ENCODE measurements at places on chromosomes 13 and 19.
A peak's percentile ranks its signal among the peaks of the same experiment; 100 is the strongest.

DNA sequence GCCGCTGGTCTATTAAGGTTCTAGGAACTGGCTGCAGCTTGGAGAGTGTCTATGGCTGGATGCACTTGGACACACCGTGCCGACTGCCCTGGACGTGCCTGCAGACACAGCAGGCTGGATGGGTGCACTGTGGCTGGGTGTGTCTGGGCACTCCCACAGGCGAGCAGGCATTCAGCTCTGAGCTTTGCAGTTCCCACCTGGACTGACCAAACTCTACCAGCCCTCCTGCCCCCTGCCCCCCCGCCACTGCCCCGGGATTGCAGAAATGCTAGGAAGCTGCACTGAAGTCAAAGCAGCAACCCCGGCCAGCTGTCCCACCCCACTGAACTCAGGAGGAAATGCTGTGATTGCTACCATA lies 7.0 kb upstream of the LRP3 start:
- no peak for DNase-seq

GRCh38 chr13:83730674-83731073 lies 151.6 kb downstream of the SLITRK1 start:
- no peak for DNase-seq

DNA sequence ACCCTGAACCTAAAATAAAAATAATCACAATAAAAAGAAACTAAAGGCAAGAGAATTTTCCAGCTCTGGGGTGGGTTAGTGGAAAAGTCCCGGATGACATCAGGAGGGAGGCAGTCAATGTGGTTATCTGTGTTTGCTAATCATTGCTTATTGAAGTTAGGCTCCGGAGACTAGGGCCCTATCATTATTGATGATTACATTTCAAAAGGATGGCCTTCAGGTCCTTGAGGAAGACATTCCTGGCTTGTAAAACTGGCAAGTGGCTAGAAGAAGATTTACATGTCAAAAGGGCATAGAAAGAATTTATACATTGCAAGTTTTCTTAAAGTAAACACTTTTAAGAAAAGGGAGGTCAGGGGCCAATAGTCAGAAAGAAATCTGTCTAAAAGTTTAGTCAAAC lies 123.4 kb downstream of the POSTN start:
- no peak for DNase-seq

DNA sequence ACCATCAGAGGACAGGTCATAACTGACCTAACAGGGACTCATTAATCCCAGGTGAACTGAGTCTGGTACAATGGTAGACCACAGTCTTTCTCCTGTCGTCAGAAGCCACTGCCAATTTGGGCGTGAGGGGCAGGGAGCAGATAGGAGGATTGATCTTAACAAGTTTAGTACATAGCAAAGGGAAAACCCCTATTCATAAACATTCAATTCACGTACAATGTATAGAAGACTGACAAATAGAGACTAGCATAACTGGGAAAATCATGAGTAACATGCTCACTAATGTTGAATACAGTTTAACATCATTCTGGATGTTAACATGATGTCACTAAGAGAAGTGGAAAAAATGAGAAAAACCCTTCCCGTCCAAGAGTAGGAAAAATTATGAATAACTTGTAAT lies 54.1 kb downstream of the SLC7A1 start:
- no peak for DNase-seq

GRCh38 chr13:99655351-99656091 lies 154.2 kb downstream of the TM9SF2 start:
- no peak for DNase-seq

GRCh38 chr19:58218899-58219298 lies 9.8 kb upstream of the ZNF544 start:
- DNase-seq: no peak

- DNase-seq: no peak
Measured at GRCh38 chr13:102657630-102658029, 37.2 kb downstream of the METTL21C start.

DNA sequence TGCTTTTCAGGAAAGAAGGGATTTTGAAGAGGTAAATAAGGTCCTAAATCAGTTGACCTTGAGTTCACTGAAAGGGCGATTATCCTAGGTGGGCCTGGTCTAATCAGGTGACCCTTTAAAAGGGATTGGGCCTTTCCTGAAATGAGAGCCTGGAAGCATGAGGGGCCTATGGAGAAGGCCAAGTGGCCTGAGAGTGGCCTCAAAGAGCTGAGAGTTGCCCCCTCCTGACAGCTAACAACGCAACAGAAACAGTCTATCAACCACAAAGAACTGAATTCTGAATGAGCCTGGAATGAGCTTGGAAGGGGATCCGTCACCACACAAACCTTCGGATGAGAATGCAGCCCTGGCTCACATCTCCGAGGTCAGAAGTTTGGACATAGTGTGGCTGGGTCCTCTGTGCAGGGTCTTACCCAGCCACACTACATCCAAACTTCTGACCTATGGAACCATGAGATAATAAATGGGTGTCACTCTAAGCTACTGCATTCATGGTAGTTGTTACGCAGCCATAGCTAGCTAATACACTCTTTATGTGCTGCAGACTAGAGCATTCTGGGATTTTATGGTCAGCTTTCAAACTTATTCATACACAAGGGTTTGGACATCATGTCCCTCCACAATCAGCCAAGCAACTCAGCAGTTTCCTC lies 72.0 kb downstream of the GNG7 start:
- DNase-seq: no peak

DNA sequence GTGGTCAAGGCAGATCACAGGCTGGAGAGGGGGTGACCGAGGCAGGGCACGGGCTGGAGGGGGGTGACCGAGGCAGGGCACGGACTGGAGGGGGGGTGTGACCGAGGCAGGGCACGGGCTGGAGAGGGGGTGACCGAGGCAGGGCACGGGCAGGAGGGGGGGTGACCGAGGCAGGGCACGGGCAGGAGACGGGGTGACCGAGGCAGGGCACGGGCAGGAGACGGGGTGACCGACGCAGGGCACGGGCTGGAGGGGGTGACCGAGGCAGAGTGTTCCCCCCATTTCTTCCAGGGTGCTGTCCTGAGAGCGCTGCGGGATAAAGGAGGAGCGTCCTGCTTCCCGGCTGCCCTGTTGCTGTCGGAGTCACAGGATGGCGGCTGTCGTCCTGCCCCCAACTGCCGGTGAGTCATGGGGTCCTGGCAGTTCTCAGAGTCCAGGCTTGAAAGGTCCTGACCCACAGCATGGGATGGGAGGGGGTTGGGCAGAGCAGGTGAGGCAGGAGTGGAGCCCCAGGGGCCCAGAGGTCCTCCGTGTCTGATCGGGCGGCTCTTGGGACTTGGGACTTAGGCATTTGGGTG lies 5.3 kb downstream of the ZNF557 start:
- DNase-seq: no peak

DNA sequence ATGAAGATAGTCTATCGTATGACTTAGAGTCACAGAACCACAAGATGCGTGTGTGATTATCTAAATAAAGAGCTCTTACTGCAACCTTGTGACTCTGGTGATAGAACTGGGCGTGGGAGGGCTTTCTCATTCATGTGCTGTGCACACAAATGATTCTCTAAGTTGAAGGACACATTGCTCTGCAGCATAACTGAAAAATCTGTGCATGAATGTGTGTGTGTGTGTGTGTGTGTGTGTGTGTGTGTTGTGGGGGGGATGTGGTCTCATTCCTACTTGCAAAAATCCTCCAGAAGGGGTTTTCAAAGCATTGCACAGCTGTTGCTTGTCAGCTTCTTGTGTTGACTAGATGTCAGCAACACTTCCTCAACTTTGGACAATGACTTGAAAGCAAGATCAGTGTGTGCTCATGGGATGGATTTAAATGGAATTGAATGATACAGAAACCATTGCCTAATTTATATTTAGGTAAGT lies 22.4 kb downstream of the LRCH1 start:
- no peak for DNase-seq

DNA sequence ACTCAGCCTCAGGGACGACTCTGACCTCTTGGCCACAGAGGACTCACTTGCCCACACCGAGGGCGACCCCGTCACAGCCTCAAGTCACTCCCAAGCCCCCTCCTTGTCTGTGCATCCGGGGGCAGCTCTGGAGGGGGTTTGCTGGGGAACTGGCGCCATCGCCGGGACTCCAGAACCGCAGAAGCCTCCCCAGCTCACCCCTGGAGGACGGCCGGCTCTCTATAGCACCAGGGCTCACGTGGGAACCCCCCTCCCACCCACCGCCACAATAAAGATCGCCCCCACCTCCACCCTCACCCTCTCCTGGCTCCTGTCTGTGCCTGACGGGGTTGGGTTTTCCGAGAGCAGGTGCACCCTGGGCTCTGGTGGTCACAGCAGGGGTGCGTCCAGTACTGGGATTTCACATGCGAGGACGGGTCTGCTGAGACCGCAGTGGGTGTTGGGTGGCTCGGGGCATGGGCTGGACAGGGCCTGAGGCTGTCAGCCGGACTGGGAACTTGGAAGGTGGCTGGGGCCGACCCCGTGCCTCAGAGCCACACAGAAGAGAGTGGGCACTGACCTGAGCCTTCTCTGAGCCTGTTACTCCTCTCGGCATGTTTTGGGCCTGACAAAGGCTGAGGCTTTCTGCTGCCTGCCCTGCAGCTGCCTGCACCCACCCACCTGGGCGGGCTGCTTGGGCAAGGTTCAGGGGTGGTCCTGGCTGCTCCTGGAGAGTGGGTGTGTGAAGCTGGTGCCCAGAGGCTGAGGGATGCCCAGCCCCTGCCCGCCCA lies 6.3 kb upstream of the HCN2 start:
- DNase-seq: no peak

- DNase-seq: peak; percentile 47
Measured at GRCh38 chr13:23980160-23980551, 82.9 kb upstream of the C1QTNF9B start.

- no peak for DNase-seq
Measured at GRCh38 chr13:28533441-28534166, 38.7 kb upstream of the FLT1 start.

- no peak for DNase-seq
Measured at GRCh38 chr13:28429096-28429495, 65.8 kb downstream of the FLT1 start.

DNA sequence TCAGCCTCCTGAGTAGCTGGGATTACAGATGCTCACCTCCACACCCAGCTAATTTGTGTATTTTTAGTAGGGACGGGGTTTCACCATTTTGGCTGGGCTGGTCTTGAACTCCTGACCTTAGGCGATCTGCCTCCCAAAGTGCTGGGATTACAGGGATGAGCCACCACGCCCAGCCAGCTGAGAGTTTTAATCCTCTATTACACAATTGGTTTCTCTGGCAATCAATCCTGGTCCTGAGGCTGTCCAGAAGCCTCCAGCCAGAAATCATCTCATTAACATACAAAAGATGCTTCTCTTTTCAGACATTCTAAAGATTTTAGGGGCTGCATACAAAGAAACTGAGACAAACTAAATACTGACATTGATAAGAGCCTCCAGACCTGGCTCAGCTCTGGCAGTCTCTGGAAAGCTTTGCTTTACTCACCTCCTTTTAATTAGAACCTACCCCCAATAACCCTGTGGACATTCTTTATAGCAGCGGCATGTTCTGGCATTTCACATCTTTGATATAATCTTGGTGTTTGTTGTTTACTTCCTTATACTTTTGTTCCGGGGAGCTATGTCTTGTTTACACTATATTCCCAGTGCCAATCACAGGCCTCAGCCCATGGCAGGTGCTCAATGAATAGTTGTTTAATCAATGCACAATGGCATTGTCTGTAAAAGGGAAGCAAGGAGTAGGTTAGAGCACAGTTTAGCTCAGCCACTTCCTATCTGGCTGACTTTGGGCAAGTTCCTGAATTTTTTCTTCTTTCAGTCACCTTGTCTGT lies 4.1 kb upstream of the ZNF724 start:
- DNase-seq: no peak

- no peak for DNase-seq
Measured at GRCh38 chr13:22049384-22049783, 378.5 kb downstream of the FGF9 start.

DNA sequence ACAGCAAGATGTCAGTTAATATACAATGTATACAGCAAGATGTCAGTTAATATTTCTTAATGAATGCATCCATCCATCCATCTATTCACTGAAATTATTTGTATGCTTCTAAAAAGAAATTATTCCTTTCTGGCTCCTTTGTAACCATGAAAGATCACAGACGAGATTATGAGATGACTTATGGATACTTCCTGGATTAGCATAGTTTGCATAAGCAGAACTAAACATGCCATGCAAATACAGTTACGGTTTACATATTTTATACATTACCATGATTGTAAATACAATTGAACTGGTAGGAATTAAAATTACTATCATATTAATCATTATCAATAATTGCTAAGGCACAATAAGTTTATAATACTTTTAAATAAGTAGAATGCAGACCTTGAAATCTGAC lies 32.7 kb downstream of the NALCN start:
- DNase-seq: no peak

- peak; percentile 25 for DNase-seq
Measured at GRCh38 chr13:97849305-97849704, 104.2 kb upstream of the IPO5 start.

DNA sequence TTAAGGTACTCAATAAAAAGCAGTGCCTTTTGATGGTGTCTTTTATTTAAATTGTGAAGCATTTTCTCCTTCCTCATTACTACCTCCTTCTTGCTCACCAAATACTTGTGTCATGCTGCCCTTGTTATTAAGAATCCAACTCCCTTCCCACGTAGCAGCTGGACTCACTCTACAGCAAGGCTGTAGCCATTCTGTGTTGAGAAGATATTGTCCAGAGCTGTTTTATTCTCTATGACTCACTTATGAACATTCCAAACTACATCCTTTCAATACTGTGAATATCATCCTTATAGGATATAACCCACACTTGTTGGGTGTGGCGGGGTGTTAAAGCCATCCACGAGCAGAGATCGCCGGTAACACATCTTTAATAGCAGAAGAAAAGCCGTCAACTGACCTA lies 1671.5 kb upstream of the SLC10A2 start:
- no peak for DNase-seq

DNA sequence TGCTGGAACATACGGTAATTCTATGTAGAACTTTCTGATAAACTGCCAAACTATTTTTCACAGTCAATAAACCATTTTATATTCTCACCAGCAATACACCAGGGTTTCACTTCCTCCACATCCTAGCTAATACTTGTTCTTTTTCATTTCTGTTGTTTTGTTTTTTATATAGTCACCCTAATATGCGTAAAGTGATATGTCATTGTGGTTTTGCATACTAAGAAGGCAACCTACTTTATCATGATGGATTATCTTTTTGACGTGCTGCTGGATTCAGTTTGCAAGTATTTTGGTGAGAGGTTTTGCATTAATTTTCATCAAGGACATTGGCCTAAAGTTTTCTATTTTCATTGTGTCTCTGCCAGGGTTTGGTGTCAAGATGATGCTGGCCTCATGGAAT lies 1384.1 kb downstream of the UQCRFS1 start:
- DNase-seq: no peak

DNA sequence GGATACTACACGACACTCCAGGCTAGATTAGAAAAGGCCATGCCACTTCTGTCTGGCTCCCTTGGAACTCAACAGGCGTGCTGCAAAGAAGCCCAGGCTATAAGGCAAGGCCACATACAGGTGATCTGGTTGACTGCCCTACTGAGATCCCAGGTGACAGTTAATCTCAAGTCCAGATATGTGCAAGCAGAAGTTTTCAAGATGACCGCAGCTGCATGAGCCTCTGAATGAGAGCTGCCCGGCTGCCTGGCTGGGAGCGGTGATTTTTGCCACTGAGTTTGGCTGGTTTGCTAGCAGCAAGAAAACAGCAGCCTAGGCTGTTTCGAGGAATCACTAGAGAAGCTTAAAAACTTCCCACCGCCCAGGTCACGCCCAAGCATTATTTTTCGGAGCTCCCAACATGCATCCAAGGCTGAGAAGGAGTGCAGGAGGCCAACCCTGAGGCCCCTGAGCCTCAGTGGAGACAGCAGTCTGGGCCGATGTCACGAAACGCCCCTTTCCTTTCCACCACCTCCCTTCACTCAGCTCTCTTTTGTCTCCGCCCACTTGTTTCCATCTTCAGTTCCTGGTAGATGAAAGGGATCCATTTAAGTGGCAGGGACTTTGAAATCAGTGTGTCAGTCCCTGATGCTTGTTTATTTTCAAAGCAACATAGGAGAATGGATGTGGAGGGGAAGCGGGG lies 14.0 kb upstream of the URI1 start:
- peak; percentile 41 for DNase-seq
